B cell (primary cell): ENCODE measurements at places on chromosomes 5 and 9.

DNA sequence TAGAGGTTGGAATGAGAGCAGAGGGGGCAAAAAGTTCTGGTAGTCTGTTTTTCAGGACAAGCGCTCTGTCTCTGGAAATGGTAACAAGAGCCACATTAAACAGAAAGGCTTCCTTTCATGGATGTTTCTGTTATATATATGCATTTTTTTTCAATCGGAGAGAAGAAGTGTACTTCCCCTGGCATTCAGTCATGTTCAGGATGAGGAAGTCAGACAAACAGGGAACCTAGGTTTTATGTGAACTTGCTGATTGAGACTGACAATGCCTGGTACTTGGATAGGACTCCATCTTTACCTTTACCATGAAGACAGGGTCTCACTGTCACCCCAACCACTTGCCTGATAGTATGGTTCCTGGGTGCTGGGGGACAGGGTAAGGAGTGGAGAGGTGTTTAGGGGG is 30.1 kb upstream of the ZBED3 start:
- no peak for DNase-seq
- no peaks in the 10 kb centered on the region for H3K27me3 ChIP-seq
- no peaks in the 10 kb centered on the region for H3K4me1 ChIP-seq
- no peak overlapping the region for H3K4me3 ChIP-seq
- no peak overlapping the region for H3K27ac ChIP-seq
- H3K36me3 ChIP-seq, result no peaks in the 10 kb centered on the region

DNA sequence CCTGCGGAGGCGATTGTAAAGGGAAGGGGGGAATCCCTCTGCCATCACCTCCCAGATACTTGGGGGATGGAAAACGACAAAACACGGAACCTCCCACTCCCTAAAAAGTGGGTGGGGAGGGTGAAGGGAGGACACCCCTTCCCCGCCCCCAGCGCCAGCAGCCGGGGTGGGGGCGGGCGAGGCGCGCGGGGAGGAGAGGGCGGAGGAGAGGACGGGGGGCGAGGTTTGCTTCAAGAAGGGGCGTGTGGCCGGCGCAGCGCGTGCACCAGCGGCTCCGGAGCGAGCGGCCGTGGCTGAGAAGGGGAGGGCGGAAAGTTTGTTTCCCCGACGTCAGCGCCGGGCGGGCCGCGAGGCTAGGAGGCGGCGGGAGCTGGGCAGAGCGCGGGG is at the start of gene PRRX2:
Gene PRRX2, plus strand, starts transcription at position 259 of the 387 bp plus-strand sequence. CDS start 221 bp downstream, outside the sequence.
- no peaks in the 10 kb centered on the region for H3K27me3 ChIP-seq
- H3K36me3 ChIP-seq, result no peaks in the 10 kb centered on the region
- H3K27ac ChIP-seq, result no peak within 1 kb of the TSS
- DNase-seq, result peak; percentile 38
- peak within 1 kb of the TSS; percentile 52 for H3K4me3 ChIP-seq

- H3K27ac ChIP-seq, result no peak overlapping the region
- peaks cover 55% of the 10 kb centered on the region for H3K36me3 ChIP-seq
- no peak for DNase-seq
- H3K4me1 ChIP-seq, result no peaks in the 10 kb centered on the region
Observed at GRCh38 chr5:55347786-55348185, 40.0 kb downstream of the MTREX start.

GRCh38 chr9:16873126-16873802 is 2.8 kb upstream of the BNC2 start:
- no peaks in the 10 kb centered on the region for H3K36me3 ChIP-seq
- H3K4me3 ChIP-seq, result no peak overlapping the region
- no peak overlapping the region for H3K27ac ChIP-seq
- DNase-seq, result no peak
- H3K27me3 ChIP-seq, result no peaks in the 10 kb centered on the region
- peaks cover 7% of the 10 kb centered on the region for H3K4me1 ChIP-seq

DNA sequence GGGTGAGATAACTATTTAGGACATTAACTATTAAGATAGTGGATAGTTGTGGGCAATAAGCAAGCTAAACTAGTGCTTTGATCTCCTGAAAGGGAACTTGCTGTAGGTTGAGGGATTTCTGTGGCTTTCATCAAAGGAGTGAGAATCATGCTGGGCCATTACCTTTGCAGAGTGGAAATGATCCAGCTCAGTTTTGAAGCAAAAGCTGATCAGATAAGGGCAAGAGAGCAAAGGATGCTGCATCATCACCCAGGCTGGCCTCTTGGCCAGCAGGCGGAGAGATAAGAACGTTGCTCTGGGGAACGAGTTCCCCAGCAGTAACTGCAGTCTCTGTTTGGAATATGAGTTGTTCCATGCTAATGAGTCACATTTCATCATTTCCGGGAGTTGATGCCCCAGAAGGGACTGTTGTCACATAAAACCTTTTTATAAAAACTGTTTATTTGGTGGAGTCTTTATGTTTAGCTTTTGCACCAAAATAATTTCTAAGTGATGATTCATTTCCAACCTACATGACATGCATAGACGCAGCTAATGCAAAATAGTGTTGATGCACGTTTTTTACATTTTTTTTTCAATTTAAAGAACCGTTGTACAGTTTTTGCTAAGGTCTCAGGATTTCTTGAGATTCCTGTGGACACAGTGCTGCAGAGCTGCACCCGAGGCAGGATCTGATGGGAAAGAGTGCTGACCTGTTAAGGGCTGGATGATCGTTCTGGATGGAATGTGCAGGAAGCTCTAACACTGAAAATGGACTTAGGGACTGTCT is 99.3 kb downstream of the ACTBL2 start:
- H3K4me1 ChIP-seq, result no peaks in the 10 kb centered on the region
- DNase-seq, result no peak

DNA sequence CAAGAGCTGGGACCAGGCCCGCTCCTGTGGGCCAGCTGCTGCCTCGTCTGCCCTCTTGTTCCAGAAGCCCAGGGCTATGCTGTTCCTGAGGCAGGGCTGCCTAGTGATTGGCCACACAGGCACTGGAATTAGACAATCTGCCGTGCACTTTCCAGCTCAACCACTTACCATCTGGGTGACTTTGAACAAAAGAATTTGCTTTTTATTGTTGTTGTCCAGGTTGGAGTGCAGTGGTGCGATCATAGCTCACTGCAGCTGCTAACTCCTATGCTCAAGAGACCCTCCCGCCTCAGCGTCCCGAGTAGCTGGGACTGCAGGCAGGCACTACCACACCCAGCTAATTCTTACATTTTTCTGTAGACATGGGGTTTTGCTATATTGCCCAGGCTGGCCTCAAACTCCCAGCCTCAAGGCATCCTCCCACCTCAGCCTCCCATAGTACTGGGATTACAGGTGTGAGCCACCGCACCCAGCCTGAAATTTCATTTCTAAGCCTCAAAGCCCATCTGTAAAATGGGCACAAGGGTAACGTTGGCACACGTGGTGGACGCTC is 1.2 kb upstream of the NEK6 start:
- H3K27ac ChIP-seq, result no peak overlapping the region
- H3K27me3 ChIP-seq, result no peaks in the 10 kb centered on the region
- H3K36me3 ChIP-seq, result no peaks in the 10 kb centered on the region
- H3K4me1 ChIP-seq, result peaks cover 54% of the 10 kb centered on the region
- H3K4me3 ChIP-seq, result no peak overlapping the region
